Epithelial cell of proximal tubule (primary cell): ENCODE measurements at places on chromosomes 6 and 20.

- peak; percentile 76 for DNase-seq
These were observed 135.6 kb upstream of the PTPRK start for GRCh38 chr6:128655978-128656498.

- no peak for DNase-seq
These were observed 286.5 kb upstream of the JARID2 start for GRCh38 chr6:14959324-14959885.

GRCh38 chr6:32406197-32406596, 784 bp downstream of the BTNL2 start:
- DNase-seq = no peak

- DNase-seq = no peak
These were observed at the start of gene DLL1 for GRCh38 chr6:170290296-170291128. DLL1 (minus strand) TSS chr6:170291078; CDS start chr6:170290139, 939 bp downstream.

- DNase-seq = no peak
These were observed 14.3 kb upstream of the SPAG4 start for GRCh38 chr20:35600993-35601973.

- DNase-seq = no peak
These were observed 113.0 kb downstream of the EDN3 start for GRCh38 chr20:59413326-59413865.

DNA sequence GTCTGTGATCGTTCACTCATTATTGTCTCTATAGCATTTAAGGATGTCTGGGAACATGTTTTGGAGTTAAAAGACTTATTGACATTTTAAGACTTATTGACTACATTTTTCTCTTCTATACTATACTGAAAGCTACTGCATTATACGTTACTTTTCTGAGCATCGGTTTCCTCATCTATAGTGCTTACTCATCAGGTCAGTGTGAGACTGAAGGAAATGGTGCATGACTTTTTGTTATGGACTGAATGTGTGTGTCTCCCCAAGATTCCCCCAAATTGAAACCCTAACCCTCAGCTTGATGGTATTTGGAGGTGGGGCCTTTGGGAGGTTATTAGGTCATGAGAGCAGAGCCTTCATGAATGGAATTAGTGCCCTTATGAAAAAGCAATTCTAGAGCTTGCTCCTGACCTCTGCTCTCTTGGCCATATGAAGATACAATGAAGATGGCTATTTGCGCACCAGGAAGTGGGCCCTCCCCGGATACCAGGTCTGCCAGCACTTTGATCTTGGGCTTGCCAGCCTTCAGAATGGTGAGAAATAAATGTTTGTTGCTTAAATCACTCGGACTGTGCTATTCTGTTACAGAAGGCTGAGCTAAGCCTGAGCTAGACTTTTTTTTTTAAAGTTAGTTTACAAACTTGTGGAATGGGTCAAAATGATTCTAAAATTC, 243.7 kb upstream of the RREB1 start:
- no peak for DNase-seq

- no peak for DNase-seq
These were observed 102.4 kb upstream of the ISM1 start for GRCh38 chr20:13118676-13119075.

DNA sequence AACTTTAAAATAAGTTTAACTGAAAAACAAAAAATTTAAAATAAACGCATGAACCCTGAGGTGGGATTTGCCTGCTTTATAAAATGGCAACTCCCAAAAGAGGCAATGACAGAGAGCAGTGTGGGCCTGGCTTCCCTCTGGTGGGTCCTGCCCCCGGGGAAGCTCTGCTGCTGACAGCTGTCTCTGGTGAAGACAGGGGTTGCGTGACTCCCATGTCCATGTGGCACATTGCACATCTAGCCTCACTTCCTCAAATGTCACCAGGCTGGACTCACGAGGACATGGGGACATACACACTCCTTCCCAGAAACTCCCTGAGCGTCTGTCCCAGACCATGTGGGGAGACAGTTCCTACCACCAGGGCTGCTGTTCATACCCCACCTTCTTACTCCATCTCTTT, 66.2 kb downstream of the ABHD12 start:
- DNase-seq = no peak
